ENCODE measurements at places on chromosomes 12 and 14.

GRCh38 chr12:57846285-57846576 is 298 bp downstream of the CTDSP2 start:
- no peak for DNase-seq

- no peak for DNase-seq
These were observed 1.7 kb downstream of the EVL start for GRCh38 chr14:100066962-100067361.

GRCh38 chr12:124097701-124098100 is 124.7 kb downstream of the ZNF664 start:
- DNase-seq = no peak

DNA sequence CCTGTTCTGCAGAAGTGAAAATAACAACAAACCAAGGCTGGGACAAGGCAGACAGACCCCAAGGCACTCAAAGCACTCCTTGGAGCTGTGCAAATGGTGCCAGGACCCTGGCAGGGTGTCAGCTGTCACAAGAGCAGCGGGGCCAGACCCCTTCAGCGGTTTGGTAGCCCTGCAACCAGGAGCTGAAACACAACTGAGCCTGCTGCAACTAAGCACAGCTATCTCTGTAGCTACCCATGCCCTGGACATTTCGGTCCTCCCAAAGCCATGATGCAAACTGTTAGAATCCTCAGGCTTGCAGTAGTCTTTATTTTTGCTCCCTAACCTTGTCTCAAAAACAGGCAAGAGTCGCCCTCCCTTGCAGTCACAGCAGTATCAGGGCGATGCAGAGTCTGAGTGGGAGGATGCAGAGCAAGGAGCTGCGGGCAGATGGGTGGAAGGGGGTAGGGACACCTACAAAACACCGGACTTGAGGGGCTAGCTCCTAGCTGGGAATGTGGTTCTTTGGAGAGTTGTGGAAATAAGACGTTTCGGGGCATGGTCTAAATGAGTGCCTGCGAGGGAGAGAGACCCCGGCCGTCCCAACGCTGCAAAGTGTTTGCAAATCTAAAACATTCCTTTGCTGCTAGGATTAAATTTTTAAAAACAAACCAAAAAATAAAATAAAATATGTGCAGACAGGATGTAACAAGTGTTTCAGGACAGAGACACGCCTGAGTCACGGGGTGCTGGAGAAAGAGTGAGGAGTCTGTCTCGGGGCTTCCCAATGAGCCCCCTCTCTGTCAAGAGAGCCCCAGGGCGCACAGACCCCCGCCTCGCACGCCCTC is 1.0 kb downstream of the NUAK1 start:
- DNase-seq = no peak

DNA sequence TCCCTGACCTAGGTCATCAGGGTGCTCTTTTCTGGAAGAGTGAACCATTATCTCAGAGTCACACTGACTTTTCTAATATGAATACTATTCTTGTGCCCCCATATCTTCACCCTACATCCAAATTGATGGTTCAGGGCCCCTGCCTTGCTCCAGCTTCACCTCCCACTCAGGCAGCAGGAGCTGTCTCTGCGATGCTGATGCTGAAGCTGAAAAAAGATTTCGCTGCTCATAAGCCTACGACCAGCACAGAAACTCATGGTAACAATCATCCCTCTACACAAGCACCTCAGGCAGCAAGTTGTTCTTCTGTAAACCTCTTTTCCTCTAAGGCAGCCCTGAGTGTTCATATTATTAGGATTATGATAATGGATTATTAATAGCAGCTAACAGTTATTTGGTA is 3.2 kb downstream of the ARF3 start:
- no peak for DNase-seq

DNA sequence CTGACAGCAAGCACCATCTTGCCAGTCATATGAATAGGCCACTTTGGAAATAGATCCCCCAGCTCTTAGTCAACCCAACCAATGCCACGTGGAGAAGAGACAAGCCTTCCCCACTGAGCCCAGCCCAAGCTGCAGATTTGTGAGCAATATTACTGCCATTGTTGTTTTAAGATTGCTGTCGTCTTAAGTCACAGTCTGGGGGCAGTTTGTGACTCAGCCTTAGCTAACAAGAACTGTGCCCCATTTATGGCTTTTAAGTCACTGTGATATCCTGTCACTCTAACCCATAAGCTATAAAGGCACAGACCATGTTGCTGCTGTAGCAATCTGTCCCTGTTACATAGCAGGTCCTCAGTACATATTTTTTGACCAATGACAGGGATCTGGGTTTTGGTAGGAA is 464.2 kb downstream of the MED13L start:
- no peak for DNase-seq

DNA sequence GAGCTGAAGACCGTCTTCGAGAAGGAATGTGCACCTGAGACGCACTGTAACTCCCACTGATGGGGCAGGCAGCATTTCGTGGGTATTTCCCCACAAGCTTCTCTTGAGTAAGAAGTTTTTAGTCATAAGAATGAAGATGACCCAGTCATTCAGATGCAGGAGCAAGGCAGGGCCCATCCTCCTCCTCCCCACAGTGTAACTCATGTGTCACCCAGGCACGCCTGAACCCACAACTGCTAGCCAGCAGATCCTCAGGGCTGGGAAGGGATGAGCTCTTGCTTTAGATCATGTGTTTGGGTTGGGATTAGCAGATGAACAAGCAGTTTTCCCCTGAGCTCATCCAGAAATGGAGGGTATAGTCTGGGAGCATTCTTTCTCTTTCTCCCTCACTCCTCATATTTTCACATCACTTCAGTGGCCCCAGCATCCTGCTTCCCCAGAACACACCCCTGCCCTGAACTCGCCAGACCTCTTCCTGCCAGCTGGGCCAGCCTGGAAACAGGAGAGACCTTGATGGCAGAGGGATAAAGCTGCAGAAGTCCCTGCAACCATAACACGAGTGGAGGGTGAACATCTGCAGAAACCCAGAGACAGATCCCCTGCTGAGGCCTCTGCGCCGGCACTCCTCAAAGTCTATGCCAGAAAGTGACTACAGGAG is 73.3 kb downstream of the B4GALNT3 start:
- DNase-seq = no peak

GRCh38 chr12:27221625-27222387 is 22.3 kb upstream of the STK38L start:
- DNase-seq = no peak

GRCh38 chr12:14111230-14111865 is 129.9 kb upstream of the GRIN2B start:
- peak; percentile 15 for DNase-seq

GRCh38 chr12:70007687-70008086 is 182.7 kb downstream of the MYRFL start:
- no peak for DNase-seq

- DNase-seq = no peak
These were observed 60.0 kb downstream of the PPP2R5C start for GRCh38 chr14:101821528-101821927.

DNA sequence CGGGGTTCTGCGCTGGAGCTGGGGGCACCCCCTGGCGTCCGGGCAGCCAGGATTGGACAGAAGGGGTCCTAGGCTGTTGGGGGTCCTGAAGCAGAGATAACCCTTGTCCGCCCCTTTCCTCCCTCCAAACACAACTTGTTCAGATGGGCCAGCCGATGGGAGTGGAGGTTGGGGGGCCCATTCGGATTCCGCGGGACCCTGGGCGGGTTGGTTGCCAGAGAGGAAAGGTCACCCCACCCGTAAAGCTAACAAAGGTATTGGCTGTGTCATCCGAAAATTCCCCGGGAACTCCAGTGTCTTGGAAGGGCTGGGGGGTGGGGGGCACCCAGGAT is 1.3 kb downstream of the FAM222A start:
- DNase-seq = no peak

GRCh38 chr12:104360157-104360556 is 56.6 kb downstream of the EID3 start:
- DNase-seq = no peak

DNA sequence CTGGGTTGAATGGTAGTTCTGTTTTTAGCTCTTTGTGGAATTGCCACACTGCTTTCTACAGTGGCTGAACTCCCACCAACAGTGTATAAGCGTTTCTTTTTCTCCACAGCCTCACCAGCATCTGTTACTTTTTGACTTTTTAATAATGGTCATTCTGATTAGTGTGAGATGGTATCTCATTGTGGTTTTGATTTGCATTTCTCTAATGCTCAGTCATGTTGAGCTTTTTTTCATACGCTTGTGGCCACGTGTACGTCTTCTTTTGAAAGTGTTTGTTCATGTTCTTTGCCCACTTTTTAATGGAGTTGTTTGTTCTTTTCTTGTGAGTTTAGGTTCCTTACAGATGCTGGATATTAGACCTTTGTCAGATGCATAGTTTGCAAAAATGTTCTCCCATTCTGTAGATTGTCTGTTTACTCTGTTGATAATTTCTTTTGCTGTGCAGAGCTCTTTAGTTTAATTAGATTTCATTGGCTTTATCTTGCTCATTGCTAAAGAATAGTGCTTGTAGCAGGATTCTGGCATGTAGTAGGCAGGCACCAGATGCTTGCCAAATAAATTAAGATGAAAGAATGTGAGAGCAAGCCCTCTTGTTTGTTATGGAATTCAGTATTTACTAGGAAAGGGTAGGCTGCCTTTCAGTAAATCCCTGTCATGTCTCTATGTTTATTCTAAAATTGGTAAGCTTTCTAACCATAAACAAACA is 86.8 kb downstream of the PDE3A start:
- DNase-seq = no peak

GRCh38 chr14:43754838-43755237 is 752.2 kb downstream of the FSCB start:
- no peak for DNase-seq

- no peak for DNase-seq
These were observed 37.4 kb downstream of the WSCD2 start for GRCh38 chr12:108166505-108166904.

- DNase-seq = no peak
These were observed 60.7 kb downstream of the CCNK start for GRCh38 chr14:99541677-99542470.

- no peak for DNase-seq
These were observed 9.7 kb downstream of the NCOR2 start for GRCh38 chr12:124557518-124558223.

- DNase-seq = no peak
These were observed 25.4 kb upstream of the ALG10B start for GRCh38 chr12:38291160-38291559.

GRCh38 chr12:2198005-2198501 is 145.3 kb downstream of the CACNA1C start:
- no peak for DNase-seq

DNA sequence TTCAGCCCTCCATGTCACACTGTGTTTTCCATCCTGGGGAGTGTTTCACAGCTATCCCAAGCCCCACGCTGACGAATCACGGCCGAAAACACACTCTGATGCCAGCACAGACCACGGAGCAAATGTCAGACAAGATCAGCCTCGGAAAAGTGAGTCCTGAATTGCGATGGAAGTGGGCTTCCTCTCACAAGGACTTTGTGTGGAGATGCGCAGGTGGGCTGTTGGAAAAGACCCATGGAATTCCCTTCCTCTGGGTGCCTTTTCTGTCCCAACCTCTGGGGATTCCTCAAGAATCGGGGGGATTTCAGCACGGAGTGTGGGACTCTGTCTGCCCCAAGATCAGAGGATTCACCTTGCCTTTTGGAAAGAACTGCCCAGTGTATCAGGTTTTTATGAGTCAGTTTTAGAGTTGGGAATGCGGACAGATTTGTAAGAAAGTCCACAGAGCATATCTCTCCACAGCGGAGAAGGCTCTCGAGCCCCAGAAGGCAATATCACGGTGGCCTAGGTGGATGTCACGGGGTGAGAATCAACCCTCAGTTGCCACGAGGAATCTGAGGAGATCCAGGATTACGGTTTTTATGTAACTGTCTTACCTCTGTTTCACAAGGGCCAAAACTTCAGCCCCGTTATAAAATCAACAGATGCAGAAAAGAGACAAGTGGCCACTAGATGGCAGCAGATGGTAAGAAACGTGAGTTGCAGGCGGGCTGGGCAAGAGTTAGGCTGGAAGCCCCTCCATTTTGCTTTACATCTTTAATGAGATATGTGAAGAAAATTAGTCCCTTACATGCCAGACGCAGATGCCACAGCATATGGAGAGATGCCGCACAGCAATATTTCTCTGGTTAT is 201.9 kb downstream of the DAD1 start:
- DNase-seq = peak; percentile 73

GRCh38 chr14:34075042-34075744 is 124.3 kb upstream of the EGLN3 start:
- no peak for DNase-seq

- DNase-seq = no peak
These were observed 329.6 kb downstream of the TMTC2 start for GRCh38 chr12:83016218-83016835.

DNA sequence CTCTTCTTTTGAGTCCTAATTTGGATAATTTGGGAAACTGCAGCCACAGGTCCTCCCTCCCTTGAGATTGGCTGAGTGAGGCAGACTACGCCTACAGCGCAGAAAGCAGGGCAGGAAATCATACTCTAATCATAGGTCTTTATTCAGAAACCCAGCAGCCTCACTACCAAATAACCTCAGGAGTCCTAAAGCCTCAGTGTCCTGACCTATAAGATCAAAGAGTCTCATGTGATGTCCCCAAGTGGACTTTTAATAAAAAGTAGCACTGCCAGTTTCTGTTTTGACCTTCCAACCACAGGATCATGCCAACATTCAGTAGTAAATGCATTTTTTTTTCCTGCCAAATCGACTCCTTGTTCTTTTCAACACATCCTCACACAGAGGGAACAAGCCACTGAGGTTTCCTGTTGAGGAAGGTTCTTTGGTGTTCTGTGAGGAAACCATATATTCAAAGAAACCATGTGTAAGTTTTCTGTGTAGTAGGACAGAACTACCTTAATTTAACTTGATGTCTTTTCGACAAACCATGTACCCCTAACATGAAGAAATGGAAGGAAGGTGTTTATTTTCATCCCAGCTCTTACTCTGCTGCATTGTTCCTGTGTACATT is 72.2 kb downstream of the VCPKMT start:
- DNase-seq = no peak

DNA sequence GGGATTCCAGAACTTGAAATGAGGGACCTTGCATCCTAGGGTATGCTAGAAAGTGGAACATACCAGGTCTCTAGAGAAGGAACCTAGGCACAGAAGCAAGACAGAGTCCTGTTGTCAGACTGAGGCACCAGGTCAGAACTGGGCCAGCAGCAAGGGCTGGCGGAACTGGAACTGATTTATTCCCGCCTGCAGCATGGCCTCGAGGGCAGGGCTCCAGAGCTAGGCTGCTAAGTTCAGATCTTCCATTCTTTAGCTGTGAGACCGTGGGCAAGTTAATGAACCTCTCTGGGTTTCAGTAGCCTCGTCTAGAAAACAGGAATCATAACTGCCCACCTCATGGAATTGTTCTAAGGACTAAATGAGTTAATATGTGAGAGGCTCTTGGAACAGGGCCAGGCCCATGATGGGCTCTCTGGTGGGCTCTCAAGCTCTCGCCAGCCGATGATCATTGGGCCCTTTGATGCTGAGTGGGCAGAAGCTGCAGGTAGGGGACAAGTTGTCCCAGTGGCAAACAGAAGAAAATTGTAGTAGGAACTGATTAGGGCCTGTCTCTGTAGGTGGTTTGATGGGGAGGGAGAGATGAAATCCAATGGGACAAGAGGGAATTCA is 199.8 kb downstream of the ZFP36L1 start:
- DNase-seq = no peak

- no peak for DNase-seq
These were observed 859 bp downstream of the PALS1 start for GRCh38 chr14:67242168-67242420.
